Activated T-helper 1 cell treated with anti-CD3 and anti-CD28 coated beads, Interleukin-2, amount 50 U/mL, for 16 hours (primary cell): ENCODE measurements at places on chromosomes 3 and 15.

DNA sequence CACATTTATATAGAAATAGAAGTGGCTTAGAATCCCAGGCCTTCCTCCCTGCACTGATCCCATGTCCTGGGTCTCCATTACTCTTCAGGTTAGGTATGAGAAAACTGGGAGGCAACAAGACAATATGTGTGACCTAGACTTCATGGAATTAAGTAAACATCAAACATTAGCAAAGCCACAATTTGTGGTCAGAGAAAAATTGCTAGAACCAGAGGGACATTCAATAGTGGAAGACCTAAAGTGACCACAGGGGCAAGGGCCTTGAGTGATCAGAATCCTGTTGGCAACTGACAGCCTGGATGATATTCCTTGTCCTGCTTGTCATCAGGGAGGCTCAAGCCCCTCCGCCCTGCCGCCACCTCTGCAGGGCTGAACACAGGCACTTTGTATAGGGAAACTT, 322.8 kb upstream of the CTNNB1 start:
- DNase-seq = no peak

DNA sequence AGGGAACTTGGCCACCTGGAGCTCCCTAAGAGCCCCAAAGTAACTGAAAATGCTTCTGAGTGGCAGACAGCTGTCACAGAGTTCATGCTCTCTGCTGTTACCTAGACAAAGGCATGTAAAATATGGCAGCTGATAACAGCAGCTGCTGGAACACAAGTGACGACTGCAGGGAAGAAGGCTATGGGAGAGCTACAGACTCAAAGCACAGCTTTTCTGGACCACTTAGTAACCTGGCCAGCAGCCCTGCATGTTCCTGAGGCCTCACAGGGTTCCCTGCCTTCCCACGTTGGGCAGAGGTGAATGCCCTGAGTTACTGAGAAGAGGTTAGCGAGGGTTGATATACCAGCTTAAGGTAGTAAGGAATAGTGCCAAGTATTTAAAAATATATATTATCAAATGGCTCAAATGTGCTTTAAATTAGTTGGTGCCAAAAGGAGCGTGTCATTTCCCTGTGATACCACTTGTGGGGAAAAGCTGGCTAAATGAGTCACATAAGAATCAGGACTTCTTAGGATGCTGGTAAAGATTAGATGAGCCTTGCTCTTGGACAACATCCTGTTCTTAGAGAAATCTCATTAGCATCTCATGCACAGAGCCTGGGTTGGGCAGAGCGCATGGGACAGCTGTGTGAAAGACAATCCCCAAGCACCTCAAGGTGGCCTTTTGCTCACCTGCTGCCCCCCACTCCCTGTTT, 76.4 kb upstream of the SCN5A start:
- no peak for DNase-seq

- DNase-seq = no peak
These were observed 65.7 kb downstream of the SLC12A8 start for GRCh38 chr3:125146626-125147490.

- DNase-seq = no peak
These were observed 2.9 kb downstream of the NEDD4 start for GRCh38 chr15:55990516-55990915.

DNA sequence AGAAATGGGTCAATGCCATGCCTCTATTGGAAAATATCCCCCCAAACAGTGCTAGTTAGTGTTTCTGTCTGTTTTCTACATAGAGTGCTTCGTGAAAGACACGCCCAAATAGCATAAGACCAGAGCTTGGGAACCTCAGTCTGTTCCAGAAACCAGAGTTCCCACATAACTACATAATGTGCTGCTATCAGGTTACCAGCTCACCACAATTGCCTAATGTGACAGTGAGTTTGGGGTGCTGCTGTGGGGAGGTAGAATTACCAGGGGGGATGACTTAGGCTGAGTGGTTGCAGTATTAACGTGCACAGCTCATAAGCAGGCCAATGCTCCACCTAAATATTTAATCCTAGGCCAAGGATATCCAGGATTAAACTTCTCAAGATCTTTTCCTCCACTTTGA, 39.2 kb downstream of the DUT start:
- DNase-seq = no peak

DNA sequence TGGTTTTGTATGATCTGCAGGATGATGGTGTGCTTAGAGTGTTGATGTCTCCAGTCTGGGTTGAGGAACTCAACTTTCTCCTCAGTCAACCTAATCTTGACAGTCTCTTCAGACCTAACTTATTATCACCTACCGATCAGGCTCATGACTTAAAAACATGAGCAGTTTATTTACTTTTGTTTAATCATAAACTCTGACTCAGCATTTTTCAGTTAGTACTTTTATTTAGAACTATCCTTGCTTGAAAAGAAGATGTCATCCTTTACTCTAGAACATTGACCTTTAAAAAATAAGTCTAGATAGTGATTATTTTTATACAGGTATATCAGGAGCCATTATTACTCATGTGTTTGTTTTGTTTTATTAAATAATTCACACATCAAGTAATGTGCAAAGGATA, 414.8 kb downstream of the AGBL1 start:
- no peak for DNase-seq

DNA sequence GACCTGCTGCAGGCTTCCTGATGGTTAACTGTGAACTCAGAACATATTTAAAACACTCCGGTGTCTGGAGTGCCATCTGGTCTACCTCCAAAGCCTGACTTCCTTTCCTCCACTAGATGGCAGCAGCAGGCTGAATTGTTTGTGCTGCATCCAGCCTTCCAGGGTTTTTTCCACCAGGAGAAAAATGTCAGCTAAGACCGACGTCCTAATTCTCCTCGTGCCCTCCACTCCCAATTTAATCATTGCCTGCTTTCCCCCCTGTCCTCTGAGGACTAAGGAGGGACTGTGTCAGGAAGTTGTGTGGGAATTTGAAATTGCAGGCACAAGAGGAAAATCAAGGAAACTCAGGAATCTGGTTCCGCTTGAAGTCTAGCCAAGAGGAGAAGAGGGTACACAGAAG, 165.2 kb upstream of the UMPS start:
- peak; percentile 15 for DNase-seq

DNA sequence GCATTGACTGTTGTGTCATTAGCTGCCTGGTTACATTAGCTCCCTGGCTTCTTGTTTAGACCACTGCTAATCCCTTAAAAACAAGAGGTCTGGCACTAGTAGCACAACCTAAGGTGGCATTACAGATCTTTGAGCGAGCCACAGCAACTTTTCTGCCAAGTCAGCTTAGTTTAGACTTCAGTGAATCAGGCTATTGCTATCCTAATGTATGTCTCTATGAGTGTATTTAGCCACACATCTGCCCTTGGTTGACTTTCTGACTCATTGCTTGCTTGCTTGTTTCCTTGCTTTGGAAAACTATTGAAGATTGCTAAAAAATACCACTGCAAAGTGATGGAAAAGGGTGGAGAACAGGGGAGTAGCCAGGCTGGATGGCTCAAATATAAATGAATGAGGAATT, 50.2 kb downstream of the CHP1 start:
- DNase-seq = no peak

DNA sequence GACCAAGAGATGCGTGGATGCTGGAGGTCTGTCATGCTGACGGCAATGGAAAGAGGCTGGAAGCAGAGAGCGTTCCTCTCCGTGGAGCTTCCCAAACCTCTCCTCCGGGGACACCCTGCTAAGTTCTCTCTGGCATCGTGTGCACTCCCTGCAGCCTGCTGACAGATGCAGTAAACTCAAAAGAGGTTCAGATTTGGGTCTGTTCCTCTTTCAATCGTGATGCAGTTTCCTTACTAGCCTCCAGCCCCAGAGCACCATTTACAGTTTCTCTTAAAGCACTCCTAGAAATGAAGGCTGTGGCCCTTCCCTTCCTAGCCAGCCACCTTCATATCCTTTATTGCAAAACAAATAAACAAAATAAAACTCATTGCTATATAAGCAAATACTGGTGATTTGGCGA, 47.3 kb upstream of the LRRC58 start:
- DNase-seq = no peak
